ENCODE measurements at places on chromosomes 16 and 17.

DNA sequence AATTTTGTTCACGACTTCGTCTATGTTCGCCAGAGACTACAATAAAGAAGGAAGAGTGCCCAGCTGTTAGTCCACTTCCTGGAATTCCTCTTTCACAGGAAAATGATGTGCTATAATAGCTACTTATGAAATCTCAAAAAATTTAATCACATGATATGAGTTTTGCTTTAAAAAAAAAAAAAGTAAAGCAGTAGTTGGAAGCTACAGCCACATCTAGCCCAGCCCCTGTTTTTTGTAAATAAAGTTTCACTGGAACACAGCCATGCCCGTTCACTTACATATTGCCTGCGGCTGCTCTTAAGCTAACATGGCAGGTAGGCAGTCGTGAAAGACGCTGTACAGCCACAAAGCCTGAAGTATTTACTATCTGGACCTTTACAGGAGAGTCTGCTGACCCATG lies 15.3 kb downstream of the VPS53 start:
- DNase-seq: no peak

DNA sequence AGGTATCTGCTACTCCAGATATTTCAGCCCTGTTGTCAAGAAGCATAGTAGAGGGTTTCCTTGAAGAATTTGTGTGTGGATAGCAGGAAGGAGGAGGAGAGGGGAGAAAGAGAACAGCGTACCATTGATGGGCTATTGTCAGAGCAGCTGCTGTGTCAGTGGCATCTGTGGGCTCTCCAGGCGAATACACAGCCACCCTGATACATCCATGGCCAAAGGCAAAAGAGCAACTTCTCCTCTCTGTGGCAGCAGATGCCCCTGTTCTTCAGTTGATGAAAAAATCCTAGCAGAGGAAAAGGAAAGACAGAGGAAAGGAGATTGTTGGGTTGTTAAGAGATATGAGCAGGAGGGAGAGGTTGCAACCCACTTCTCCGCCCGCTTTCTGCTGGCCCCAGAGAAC lies 12.2 kb upstream of the KCNJ2 start:
- DNase-seq: no peak

GRCh38 chr17:27355419-27355818 lies 61.5 kb downstream of the WSB1 start:
- DNase-seq: no peak

DNA sequence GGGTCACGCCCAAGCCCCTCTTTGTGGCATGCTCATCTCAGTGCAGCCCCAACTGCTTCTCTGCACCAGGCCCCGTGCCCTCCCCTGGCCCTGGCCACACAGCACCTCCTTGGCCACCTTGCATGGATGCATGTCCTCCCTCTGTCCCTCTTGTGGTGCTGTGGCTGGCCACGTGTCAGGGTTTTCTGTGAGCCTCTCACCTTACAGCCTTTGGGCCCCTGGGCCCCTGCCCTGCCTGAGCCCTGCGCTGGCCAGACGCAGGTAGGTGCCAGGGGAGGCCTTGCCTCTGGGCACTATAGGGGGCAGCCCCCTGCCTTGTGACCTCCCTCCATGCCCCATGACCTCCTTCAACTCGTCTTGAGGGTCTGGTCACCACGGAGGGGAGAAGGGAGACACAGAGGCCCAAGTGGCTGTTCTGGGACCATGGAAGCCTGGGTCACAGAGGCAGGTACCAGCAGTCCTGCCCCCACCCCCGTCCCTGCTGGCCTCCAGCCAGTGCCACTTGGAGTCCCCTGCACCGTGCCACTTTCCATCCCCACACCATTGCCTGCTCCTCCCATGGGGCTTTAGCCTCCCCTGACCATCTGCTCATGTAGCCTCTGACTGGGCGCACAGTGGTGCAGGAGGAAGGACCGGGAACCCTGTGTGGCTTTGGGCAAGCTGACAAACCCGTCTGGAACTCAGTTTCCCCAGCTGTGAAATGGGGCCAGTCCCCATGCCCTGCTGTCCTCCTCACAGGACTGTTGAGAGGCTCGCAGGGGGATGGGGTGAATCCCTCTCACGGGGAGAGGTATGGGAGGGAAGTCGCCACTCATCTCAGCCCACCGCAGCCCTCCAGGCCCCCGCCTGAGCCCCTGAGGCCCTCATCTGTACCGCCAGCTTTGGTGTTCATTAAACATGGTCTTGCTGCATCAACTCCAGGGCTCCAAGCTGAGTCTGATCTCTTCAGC lies 11.5 kb upstream of the ATP6V0C start:
- no peak for DNase-seq

GRCh38 chr17:77781536-77781935 lies 177.0 kb upstream of the TNRC6C start:
- DNase-seq: no peak

DNA sequence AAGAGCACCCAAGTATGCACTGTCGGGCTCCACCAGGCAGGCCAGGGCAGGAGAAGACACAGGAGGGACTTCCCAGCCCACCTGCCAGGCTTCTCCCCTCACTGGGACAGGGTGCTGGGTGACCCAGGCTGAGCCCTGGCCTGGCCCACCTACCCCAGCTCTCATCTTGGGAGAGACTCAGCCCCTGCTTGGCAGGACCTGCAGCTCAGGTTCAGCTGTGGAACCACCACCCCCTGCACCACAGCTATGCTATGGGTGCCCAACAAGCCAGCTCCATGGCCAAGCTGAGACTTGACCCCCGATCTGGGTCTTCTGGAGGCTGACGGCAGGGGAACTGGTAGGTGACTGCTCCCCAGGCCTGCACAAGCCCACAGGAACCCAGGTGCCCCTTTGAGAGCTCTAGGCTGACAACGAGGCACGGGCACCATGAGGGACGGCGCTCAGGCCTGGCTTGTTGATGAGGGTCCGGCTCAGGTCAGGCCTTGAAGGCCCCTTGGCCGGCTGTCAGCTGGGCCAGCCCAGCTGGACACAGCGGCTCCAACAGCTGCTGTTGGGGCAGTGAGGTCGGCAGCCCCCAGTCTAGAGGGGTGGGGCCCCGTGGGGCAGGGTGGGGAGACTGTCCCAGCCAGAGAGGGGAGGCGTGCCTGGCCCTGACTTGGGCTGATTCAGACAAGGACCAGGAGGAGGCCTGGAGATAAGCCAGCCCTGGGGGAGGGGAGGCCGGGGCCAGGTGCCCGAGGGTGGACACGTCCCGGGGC lies 4.6 kb downstream of the RPUSD1 start:
- no peak for DNase-seq

DNA sequence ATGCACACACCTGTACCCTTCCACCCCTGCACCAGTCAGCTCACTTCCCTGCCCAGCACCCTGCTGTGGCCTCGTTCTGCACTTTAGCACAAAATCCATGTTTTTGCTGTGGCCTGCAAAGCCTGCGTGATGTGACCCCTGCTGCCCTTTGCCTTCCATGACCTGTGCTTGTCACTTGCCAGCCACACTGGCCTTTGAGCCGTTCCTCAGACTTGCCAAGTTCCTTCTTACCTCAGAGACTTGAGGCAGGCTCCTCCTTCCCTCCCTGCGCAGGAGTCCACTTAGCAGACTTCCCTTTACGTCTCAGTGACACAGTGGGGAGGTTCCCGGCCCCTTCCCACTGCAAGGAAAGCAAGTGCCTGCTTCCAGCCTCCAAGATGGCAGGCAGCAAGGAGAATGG lies 134.7 kb downstream of the SNX29 start:
- no peak for DNase-seq

All from CD4-positive, alpha-beta T cell treated with Interleukin-1 beta for 1 hour (primary cell).